ENCODE measurements at places on chromosomes 16 and 17.

DNA sequence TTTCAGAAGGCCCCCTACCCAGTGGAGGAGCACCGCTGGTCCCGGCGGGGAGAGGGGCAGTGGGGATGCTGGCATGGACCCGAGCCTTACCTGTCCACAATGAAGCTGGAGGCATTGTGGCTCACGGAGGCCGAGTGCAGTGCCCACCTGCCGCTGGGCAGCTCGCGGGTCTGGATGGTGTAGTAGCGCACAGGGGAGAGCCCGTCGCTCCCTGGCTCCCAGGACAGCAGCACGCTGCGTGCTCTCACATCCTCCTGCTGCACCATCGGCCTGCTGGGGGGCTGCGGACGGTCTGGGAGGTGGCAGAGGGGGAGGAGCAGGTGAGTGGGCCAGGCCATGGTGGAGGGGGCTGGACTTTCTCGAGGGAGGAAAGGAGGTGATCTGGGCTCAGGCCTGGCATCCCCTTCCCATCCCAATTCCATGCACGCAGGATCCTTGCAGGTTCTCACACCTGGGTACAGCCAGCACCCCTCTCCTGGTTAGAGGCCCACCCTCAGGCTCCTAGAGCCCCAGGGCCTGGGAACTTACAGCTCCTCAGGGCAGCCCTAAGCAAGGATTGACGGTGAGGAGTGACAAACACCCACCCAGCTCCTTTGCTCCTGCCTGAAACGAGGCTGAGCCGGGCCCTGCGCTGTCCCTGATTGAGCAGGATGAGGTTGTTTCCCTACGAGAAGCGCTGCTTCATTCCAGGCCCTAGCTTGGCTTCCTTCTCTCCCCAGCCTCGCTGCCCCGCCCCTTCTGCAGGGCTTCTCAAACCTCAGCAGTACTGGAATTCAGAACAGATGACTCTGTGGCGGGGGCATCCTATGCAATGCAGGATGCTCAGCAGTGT, 76.2 kb upstream of the CDC42EP4 start:
- DNase-seq: no peak

DNA sequence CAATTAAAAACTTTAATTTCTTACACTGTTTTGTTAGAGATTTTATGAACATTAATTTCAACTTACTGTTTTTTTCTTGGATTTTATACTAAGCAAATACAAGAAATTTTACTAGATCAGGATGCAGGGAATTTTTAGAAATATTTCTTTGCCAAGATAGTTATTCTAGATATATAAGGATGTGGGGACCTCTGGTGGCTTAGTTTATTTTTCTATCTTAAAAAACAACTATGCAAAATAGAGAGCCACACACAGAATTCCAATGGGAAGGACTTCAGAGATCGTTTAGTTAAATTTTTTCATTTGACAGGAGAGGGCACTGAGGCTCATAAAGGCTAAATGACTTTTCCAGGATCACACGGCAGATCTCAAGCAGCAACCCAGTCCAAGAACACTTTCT, 23.0 kb upstream of the CAPNS2 start:
- no peak for DNase-seq

- DNase-seq: no peak
Measured at GRCh38 chr17:78759203-78759968, 22.7 kb downstream of the CYTH1 start.

DNA sequence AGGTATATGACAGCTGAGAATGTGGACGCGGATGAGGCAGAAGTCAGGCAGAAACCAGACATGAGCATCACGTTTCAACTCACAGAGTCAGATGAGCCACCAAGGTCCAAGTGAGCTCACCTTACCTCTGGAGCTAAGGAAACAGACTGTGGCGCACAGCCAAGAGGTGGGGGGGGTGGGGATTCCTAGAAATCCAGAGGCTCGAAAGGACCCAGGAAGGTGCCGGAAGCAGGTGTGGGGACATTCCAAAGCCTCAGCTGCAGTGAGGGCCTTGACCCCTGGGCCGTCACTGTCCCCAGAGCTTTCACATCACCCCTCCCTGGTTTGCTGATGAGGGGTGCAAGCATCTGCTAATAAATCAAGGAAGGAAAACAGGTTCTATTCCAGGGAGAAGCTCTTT, 29.3 kb upstream of the RCVRN start:
- DNase-seq: no peak

DNA sequence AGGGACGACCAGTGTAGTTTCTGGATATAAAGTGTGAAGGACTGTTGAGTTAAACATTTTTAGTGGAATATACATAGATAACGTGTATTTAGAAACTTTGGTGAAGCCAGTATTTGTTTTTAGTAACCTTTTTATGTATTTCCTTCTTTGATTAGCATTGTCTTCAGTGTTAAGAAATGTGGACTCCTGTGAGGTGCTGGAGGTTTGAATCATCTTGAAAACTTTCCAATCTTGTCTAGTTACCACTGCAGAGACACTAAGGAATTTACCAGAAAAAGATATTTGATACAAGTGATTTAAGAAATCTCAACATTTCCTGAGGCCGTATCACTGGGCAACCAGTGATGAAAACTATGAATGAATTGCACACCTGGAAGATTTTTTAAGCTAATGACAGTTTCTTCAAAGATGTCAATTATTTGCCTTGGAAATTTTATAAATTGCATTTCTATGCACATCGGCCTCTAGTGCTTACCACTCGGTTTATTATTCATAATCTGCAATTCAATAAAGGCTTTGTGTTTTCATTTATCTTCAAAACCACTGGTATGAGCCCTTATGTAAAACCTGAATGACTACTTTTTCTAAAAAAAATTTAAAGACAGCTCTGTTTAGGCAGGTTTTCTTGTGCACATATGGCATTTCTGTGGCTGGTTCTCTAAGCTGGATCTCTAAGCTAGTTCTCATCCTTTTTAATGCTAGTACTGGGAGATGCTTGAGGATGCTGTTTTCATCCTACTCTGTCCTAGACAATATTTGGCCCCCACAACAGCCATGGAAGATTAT, 31.4 kb upstream of the ADCY7 start:
- no peak for DNase-seq
